ENCODE measurements at places on chromosomes 16 and 17.

GRCh38 chr16:88550246-88550661, 19.9 kb upstream of the ZC3H18 start:
- no peak for DNase-seq

- no peak for DNase-seq
Observed at GRCh38 chr16:7382521-7382920, 49.9 kb downstream of the RBFOX1 start.

DNA sequence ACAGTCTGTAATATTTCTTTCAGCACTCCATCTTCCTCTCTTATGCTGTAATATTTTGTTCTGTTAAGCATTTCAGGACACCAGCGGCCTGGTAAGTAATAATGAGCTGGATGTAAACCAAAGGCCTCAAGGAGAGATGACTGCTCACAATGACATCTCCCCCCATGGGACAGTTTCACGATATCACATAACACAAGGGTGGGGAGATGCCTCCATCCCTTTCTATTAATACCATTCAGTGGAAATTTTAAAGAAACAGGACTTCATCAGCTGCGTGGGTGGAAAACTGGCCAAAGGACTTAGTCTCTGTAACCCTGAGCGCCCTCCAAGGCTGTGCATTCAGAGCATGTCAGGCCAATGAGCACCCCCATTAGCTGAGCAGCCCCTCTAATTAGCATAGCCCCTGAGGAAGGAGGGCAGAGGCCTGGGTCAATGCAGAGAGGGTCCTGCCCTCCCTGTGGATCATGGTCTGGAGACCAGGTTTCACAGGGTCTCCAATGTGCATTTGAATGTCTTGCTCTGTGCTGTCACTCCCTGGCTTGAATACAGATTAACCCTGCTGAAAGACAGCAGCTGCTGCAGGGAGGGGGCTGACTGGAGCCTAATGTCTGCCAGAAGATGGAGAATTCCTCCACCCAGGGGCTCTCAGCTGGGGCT, 156.4 kb downstream of the HS3ST2 start:
- DNase-seq, result no peak

GRCh38 chr17:40355123-40355803, 9.3 kb downstream of the GJD3 start:
- peak; percentile 81 for DNase-seq

- DNase-seq, result no peak
Observed at GRCh38 chr17:48194097-48194550, 86.6 kb downstream of the SNX11 start.

DNA sequence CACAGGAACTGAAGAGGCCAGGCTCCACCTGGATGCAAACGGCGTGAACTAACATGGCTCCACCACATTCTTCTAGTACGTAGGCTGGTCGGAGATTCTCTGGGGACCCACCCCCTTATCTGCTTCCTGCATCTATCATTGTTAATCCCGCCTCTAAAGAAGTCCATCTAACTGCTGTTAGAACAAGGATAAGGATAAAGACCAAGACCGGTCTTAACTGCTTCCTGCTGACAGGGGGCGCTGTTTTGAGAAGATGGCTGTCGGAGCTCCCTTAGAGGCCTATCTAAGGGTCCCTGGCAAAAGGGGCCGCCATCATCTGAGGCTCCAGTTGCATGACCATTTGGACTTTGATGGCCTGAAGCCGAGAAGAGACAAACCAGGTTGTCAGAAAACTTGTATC, 25.8 kb upstream of the TNFSF12 start:
- DNase-seq, result peak; percentile 40

- no peak for DNase-seq
Observed at GRCh38 chr17:9594065-9594464, 17.6 kb downstream of the CFAP52 start.

DNA sequence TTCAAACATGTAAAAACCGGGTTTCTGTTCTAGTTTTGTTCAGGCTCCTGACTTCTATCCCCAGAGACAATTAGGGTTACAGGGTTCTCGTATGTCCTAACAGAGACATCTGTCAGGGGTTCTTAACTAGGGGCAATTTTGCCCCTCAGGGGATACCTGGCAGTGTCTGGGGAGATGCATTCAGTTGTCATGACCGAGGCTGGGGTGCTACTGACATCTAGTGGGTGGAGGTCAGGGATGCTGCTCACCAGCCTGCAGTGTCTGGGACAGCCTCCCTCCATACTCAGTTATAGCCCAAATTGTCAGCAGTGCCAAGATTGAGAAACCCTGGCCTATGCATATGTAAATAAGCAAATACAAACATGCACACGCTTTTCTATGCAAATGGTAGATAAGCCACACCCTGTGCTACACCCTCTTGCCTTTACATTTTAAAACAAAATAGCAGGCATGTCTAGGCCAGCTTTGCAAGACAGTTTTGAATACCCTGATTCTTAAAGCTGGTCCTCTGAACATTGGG, 37.4 kb downstream of the CLEC16A start:
- peak; percentile 34 for DNase-seq

DNA sequence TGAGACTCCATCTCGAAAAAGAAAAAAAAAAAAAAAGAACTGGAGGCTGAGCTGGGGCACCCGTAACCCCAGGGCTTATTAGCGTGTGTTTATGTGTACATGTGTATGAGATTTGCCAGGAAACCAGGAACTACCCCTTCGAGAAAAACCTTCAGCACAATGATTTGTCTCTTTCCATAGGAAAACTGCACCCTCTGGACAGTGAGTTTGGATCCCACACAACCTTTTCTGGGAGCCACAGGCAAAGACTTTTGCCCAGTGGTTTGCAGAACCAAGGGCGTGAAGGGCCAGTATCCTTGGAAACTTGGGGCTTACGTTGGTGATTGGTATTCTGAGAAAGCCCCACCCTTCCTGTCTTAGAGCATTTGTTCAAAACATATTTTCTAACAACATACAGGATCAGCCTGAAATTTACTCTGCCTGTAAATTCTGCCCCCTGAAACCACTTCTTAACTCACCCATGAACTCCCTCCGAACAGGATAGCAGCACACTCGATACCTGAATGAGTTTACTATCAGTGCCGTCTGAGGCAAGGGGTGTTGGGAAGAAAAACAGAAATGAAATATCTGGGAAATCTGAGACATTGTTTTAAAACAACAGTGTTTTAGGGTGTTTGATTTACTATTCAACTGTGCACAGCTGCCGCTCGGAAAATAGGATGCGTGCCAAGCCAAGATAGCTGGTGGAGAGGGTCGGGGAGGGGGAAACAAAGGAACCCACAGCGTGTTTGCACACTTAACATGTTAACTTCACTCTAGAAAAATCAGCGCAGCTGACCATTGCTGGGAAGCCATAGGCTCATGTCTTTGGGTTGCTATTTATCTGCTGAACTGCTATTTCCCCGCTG, 40.2 kb upstream of the MAF start:
- DNase-seq, result no peak

DNA sequence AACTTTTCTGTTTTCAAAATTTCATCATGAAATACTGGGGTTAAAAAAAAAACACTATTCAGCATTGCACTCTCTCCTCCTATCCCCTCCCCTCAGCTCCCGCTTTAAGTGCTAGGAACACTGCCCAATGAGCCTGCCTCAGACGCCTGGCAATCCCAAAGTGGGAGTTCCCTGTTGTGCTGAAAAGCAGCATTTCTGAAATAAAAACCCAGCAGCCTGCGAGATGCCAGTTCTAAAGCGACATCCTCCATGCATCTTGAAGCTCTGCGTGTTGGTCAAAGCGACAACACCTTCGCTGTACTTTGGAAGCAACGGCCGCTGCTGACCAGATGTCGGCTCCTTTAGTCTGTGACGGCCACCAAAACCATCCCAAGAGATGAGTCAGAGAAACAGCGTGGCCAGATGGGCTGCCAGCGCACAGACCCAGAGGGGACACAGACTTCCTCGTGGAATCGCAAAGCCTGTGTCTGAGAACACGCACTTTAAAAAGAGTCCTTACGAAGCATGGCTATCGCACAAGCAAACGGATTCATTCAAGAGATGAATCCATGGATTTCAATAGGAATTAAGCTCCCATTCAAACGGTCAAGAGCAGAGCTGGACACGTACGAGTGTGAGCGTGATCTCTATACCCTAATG, 32.8 kb downstream of the FBXO31 start:
- no peak for DNase-seq

GRCh38 chr16:30060346-30060745, 5.2 kb upstream of the ALDOA start:
- no peak for DNase-seq

GRCh38 chr16:81214745-81215166, 23.7 kb upstream of the BCO1 start:
- peak; percentile 3 for DNase-seq

- no peak for DNase-seq
Observed at GRCh38 chr17:6046931-6047330, 23.2 kb upstream of the WSCD1 start.

DNA sequence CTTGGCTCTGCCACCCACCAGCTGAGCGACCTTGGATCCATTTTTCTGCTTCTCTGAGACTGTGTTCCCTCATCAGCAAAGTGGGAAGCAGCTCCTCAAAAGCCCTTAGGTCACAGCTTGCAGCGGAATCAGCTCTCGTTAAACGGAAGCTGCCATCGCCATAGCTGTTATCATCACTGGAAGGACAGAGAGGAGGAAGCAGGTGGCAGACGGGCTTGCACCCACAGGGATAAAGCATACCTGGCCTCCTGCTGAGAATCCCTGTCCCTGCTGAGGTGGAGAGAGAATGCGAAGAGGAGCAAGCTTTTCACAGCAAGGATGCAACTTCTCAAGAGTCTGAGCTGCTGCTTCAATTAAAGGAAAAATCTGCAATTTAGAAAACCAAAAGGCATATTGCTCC, 106.6 kb downstream of the CLEC16A start:
- DNase-seq, result no peak

GRCh38 chr17:44023545-44024270, 8.9 kb upstream of the TMEM101 start:
- DNase-seq, result no peak

- no peak for DNase-seq
Observed at GRCh38 chr17:3804503-3804931, 3.5 kb upstream of the ITGAE start.

- no peak for DNase-seq
Observed at GRCh38 chr17:67575325-67575724, 142.4 kb upstream of the NOL11 start.

DNA sequence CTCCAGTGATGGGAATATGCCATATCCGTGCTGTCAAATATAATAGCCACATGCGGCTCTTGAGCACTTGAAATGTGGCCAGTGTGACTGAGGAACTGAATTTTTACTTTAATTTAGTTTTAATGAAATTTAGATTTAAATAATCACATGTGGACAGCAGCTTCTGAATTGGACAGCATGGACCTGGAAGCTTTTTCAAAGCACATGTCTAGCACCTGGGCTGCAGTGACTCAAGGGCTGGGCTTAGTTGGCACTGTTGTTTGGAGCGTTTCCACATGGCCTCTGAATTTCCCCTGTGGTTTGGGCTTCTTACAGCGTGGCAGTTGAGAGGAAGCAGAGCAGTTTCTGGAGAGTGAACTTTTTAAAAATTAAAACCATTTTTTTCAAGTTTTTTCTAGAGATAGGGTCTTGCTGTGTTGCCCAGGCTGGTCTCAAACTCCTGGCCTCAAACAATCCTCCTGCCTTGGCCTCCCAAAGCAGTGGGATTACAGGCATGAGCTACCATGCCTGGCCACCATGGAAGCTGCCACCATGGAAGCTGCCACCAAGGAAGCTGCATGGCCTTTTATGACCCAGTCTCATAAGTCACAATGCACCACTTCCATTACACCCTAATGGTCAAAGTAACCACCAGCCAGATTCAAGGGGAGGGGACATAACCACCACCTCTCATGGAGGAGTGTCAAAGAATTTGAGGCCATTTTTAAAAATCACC, 6.7 kb upstream of the TOB1 start:
- peak; percentile 44 for DNase-seq

GRCh38 chr17:15909481-15909991, 35.4 kb upstream of the ADORA2B start:
- DNase-seq, result no peak

GRCh38 chr16:49969091-49970030, 55.7 kb upstream of the CNEP1R1 start:
- DNase-seq, result no peak

- DNase-seq, result no peak
Observed at GRCh38 chr17:59367657-59368045, 36.2 kb downstream of the YPEL2 start.

GRCh38 chr16:81565321-81566028, 120.9 kb downstream of the CMIP start:
- no peak for DNase-seq

- DNase-seq, result no peak
Observed at GRCh38 chr16:8935989-8936388, 27.7 kb downstream of the USP7 start.

- no peak for DNase-seq
Observed at GRCh38 chr17:38461683-38462082, 33.4 kb downstream of the ARHGAP23 start.

GRCh38 chr17:1711804-1712203, 1.6 kb upstream of the TLCD2 start:
- no peak for DNase-seq

- DNase-seq, result no peak
Observed at GRCh38 chr16:72517154-72517553, 345.2 kb upstream of the PMFBP1 start.

DNA sequence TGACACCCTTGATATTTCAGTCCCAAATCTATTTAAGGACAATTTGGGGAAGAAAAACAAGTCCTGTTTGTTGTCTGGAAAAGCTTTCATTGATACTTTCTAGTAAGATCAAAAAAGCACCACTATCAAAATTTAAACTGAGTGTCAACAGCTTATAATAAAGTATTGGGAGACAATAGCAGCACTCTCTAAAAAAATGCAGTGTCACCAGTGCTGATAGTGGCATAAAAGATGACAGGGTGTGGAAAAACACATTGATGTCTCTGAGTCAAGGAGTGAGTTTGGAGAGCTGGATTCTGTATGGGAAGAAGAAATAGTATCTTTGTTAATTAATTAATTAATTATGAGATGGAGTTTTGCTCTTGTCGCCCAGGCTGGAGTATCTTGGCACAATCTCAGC, 8.3 kb upstream of the TOM1L1 start:
- DNase-seq, result no peak

DNA sequence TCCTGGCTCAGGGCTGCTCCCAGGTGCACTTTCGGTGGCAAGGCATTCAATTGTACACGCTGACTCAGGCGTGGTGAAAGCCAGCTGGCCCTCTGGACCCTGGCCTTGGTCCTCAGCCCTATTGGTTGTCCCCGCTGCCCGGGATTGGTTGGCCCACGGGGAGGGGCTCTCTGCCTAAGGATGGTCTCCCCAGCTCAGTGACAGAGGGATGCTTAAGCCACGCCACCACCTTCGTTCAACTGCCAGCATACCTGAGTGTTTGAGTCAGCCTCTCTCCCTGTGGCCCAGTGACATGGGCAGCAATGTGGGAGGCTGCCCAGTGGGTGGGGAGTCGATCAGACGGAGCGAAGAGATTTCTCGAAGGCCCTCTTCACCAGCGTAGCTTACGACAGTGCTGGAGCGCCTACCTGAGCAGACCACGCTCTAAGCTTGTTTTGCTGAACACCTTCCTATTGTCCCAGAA, 30.3 kb downstream of the IRF8 start:
- no peak for DNase-seq

DNA sequence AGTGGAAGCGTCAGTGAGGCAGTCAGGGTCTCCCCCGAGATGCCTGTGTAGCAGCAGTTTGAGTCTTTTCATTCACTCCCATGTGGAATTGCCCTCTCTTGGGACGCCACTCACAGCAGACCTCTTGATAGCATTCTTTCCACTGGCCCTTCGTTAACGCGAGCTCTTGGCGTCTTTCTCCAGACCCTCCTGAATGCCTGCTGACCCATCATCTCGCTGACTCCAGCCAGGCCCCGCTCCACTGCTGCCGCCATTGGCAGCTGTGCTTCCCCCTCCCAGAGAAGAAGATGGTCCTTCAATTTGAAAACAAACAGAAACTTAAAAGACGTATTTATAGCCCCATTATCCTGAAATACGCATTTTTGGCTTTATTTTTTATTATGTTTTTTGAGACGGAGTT, 63.1 kb downstream of the SEC14L1 start:
- DNase-seq, result no peak

- DNase-seq, result no peak
Observed at GRCh38 chr17:15334266-15334665, 7.1 kb downstream of the TEKT3 start.

Measured in activated naive CD8-positive, alpha-beta T cell treated with anti-CD3 and anti-CD28 coated beads for 36 hours (primary cell).